Stimulated activated CD4-positive, alpha-beta T cell treated with anti-CD3 and anti-CD28 coated beads, Interleukin-12 subunit alpha, Interleukin-12 subunit beta, amount 100 ng/mL, for 4 hours (primary cell): ENCODE measurements at places on chromosomes 2 and 18.
A peak's percentile ranks its signal among the peaks of the same experiment; 100 is the strongest.

DNA sequence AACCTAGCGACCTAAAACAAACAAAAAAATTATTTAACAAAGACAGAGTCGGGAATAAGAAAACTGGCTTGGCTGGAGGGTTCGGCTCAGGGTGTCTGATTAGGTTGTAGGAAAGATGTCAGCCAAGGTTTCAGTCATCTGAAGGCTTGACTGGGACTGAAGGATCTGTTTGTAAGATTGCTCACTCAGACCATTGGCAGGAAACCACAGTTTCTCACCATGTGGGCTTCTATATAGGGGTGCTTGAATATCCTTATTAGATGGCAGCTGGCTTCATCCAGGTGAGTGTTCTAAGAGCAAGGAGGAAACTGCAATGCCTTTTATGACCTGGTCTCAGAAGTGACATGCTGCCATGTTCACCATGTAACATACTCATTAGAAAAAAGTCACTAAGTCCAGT is 999 bp upstream of the IL36B start:
- DNase-seq: no peak

DNA sequence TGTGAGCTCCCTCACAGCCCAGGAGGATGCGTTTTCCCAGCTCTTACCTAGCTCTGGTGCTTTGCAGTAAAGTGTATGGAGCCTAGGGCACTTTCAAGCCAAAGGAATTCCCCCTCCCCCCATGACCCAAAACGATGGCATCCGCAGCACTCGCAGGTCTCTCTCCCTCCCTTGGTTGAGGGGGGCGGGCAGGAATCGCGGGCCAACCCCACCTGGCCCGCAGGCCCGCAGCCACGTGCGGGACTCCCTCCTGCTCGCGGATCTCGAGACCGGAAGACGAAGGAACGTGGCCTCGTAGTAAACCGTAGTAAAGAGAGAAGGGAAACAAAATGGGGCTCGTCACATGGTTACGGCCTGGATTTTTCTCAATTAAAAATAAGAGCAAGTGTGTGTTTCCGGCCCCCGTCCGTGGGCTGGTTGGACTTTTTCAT is 8.5 kb downstream of the IRS1 start:
- DNase-seq: no peak

DNA sequence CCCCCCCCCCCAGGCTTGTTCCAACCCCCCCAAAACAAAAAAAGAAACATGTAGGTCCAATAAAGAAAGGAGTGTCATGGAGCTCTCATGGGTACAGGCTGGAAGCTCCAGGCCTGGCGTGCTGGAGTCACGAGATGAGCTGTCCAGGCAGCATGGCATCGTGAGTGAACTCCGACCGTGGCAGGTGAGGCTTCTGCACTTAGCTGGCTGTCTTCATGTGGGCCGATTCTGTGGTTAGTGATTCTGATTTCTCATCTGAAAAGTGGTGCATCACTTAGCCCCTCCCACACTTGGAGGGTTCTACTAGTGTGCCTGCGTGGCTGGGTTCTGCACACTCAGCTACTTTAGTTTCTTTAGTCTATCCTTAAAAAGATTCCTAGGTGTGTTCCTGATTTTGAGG is 126.4 kb upstream of the MGAT5 start:
- peak; percentile 49 for DNase-seq

DNA sequence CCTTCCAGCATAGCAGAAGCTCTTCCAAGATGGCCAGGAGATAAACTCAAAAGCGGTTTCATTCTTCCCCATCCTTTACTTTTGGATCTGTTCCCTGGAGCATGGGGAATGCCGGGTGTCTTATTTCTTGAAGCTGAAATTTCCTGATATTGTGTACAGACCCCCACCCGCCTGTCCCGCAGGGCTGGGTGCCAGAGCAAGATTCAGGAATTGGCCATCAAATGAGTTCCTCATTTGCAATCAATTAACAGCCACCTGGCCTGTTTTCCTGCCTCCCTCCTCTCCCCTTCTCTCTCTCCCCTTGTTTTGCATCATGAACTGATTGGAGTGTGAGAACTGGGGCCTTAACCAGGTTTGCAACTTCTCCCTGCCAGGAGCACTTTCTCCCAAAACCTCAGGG is 202.1 kb downstream of the SH3RF3 start:
- DNase-seq: no peak

GRCh38 chr2:101717071-101717845 is 19.8 kb downstream of the MAP4K4 start:
- DNase-seq: no peak

GRCh38 chr18:47036298-47036874 is 965 bp upstream of the ELOA2 start:
- no peak for DNase-seq

GRCh38 chr18:36128530-36128870 is 640 bp downstream of the SLC39A6 start:
- DNase-seq: peak; percentile 3

- no peak for DNase-seq
These were observed 6.1 kb upstream of the AMMECR1L start for GRCh38 chr2:127891811-127892210.

GRCh38 chr2:107615039-107615438 is 211.7 kb upstream of the RGPD4 start:
- no peak for DNase-seq

- no peak for DNase-seq
These were observed 115.1 kb upstream of the COPS8 start for GRCh38 chr2:236970656-236971010.

- DNase-seq: no peak
These were observed 25.8 kb downstream of the RTP5 start for GRCh38 chr2:241895427-241895711.

GRCh38 chr2:199606193-199606780 is 148.5 kb upstream of the SATB2 start:
- no peak for DNase-seq

GRCh38 chr18:46630160-46630559 is 26.9 kb downstream of the LOXHD1 start:
- DNase-seq: no peak

GRCh38 chr2:20419752-20420151 is 27.1 kb upstream of the RHOB start:
- DNase-seq: no peak

DNA sequence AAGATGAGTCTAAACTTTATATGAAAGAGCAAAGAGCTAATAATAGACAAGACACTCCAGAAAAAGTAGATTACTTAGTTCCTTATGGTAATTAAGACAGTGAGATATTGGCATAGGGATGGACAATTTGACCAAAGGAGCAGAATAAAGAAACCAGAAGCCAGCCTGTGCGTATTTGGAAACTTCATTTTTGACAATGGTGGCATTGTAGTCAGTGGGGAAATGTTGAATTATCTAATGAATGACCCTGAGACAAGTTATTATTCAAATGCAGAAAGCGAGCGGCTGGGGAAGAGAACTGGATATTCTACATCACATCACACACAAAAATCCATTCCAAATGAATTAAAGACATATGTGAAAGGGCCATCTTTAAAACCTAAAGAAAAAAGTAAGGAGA is 144.3 kb downstream of the DTNB start:
- DNase-seq: no peak

- no peak for DNase-seq
These were observed 120.0 kb upstream of the FAM117B start for GRCh38 chr2:202514732-202515131.

GRCh38 chr2:176643646-176644045 is 374.4 kb downstream of the MTX2 start:
- no peak for DNase-seq

- DNase-seq: no peak
These were observed 20.0 kb downstream of the TRIP12 start for GRCh38 chr2:229901819-229902218.

- DNase-seq: no peak
These were observed 226.8 kb upstream of the FN1 start for GRCh38 chr2:215662715-215663114.

DNA sequence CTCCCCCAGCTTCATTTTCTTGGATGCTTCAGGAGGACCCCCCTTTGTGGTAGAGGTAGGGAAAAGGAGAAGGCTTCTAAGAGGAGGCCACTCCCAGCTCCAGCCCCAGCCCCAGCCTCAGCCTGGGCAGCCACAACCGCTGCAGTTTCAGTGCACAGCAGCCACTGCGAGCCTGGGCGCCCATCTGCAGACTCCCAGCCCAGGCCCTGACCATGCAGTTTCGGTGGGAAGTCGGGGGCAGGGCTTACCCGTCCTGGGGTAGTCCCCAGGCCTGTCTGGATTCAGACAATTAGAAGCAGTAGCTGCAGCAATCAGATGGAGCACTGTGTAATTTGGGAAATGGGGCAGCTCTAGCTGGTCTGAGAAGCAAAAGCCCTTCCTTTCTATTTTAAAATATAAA is 28.6 kb downstream of the ITM2C start:
- no peak for DNase-seq

DNA sequence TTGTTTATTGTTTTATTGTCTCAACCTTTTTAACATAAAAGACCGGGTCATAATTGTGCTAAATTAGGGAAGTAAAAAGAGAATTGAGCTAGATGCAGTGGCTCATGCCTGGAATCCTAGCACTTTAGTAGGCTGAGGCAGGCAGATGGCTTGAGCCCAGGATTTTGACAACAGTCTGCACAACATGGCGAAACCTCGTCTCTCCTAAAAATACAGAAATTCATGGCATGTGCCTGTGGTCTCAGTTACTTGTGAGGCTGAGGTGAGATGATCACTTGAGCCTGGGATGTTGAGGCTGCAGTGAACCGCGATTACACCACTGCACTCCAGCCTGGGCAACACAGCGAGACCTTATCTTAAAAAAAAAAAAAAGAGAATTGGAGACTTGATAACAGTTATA is 104.2 kb upstream of the TTC27 start:
- no peak for DNase-seq

GRCh38 chr2:6401301-6401700 is 464.4 kb downstream of the CMPK2 start:
- no peak for DNase-seq

DNA sequence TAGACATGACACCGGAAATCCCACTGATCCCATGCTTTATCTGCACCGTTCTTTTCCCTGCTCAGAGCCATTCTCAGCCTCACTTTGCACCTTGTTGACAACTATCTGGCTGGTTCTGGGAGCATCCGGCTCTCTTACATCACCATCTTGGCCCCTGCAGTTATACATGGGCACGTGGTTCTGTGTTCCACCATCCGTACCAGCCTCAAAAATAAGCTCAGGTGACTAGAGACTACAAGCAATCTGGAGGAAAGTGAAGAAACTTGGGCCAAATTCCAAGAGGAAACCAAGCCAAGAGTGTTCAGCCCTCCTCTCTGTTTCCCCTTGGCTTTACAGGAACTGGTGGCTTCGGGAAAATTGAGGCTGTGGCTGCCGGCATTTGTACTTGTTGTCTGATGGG is 244.6 kb upstream of the ACVR2A start:
- DNase-seq: no peak

GRCh38 chr2:148552675-148553331 is 91.7 kb upstream of the EPC2 start:
- DNase-seq: no peak

DNA sequence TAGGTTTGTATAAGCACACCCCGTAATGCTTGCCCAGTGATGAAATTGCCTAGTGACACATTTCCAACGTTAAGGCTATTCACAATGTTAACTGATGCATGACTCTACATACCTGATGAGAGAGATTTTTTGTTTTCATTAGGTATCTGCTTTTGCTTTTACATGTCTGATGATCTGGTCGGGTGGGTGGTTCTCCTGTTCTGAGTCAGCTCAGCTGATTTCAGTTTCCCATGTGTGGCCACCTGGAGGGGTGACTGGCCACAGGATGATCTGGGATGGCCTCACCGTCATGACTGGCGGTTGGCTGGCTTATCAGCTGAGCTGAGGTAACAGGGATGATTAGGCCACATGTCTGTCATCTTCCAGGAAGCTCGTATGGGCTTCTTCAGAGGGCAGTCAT is 33.8 kb upstream of the ACYP2 start:
- no peak for DNase-seq

DNA sequence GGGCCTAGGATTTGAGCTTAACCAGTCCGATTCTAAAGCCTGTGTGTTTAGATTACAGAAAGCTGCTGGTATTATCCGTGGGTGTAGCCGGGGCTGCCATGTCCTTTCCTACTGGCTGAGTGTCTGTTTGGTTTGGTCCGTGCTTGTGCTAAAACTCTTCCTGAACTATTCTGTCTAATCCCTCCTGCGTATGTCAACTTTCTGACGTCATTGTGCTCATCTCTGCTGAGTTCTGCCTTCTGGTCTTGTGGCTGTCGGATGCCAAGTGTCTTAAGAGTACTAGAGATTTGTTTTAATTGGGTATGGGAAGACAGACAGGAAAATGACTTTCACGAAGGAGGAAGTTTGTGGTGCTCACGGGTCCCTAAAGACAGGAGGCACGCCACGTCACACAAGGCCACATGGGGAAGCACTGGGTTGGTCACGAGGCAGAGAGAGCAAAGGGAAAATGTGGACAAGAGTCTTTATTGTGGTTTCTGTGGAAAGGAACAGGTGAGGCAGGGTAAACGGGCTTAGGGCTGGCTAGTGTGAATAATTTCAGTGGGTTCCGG is 31.8 kb upstream of the NTSR2 start:
- no peak for DNase-seq

GRCh38 chr2:180001726-180002125 is 5.4 kb downstream of the CWC22 start:
- no peak for DNase-seq

DNA sequence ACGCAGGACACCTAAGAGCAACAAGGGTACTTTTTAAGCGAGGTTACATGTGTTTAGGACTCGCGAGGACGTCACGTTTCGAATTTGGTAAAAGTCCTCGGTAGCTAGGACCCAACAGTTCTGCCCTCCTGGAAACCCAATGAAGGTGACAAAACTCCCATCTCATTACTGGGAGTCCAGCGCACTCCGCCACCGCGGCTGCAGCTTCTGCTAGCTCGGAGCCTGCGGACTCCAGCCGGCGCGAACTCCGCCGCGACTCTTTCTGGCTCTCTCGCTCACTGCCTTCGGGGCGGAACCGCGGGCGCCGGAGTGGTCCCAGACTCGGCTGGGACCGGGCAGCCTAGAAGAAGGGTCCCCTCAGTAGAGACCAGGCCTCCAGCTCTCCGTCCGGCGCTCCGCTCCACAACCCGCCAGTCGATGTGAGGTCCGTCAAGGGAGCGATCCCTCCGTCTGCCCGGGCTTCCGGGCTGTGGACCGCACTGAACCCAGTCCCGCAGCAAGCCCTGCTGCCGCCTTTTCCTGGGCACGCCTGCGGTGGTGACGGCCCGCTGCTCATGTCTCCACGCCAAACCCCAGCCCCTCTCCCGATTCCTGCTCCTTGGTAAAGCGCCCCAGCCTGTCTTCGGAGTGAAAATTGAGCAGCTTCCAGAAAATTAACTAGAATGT is 3.0 kb upstream of the OSR1 start:
- no peak for DNase-seq

DNA sequence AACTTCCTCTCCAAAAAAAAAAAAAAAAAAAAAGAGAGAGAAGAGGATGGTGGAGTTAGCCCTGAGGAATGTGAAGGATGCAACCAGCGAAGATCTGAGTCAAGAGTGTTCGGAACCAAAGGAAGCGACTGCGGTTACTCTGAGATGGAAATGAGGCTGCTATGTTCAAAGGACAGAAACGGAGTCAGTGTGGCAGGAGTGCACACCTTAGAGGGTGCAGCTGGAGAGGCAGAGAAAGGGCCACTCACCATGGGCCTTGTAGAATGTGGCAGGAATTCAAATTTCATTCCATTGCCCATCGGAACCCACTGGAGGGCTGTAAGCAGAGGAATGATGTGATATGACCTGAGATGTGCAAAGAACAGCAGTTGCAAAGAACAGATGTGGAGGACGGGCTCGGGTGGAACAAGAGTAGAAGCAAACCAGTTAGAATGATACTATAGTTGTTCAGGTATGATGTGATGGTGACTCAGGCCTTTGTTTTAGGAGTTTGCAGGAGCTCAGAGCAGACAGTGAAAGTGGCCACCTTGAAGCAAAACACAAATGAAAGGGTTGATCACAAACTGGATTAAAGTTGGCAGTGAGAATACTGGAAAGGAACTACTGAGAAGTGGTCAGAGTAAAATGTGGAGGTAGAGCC is 22.6 kb downstream of the ITGA6 start:
- no peak for DNase-seq
